Activated T-cell treated with anti-CD3 and anti-CD28 coated beads, Interleukin-2, amount 50 U/mL, for 48 hours (primary cell): ENCODE measurements at places on chromosomes 7 and 10.

DNA sequence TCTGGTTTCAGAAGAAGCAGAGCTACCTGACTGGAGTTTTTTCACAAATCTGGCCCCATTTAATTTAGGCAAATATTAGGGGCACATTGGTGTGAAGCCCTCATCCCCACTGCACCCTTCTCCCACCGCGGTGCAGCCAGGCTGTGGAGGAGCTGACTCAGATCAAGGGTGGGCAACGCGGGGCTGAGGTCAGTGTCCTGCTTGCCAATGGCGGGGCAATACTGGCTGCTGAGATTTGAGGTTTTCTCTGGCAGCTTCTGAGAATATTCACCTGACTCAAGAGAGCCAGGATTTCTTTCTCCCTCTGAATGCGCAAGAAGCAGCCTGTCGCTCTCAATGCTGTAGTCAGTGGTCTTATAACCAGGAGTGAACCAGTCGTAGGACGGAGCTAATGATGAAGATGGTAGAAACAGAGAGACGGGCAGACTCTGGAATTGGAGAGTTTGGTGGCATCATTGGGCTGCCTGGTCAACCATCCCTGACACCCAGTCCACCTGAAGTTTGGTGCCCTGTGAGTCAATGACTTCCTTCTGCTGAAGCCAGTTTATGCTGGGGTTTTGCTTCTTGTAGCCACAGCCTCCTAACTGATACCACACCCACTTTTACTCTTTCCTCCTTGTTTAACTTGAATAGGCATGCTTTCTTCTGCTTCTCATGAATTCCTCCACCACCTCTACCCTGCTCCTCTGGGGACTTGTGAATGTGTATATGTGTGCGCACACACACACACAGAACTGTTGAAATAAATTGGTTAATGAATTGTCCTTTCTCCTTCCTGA, 123.7 kb upstream of the CTBP2 start:
- no peak for DNase-seq

GRCh38 chr10:10626734-10627133, 390.9 kb upstream of the CELF2 start:
- no peak for DNase-seq

GRCh38 chr10:97553575-97554031, 19.0 kb upstream of the ANKRD2 start:
- peak; percentile 75 for DNase-seq

DNA sequence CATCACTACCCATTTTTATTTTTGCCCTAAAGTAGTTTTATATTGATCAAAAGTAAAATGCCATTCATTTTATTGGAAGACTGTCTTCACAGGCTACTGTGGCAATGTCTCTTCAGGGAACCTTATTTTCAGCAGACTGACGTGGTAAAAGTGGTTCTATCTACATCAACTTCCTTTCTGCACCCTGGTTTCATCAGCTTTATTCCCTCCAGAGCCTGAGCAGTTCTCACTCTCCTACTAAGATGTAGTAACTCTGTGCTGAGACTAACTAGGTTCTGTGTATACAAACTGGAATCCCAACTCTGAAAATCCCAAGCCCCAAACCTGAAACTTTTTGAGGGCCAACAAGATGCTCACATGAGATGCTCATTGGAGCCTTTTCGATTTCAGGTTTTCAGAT, 155.3 kb downstream of the SFMBT2 start:
- DNase-seq = no peak

GRCh38 chr10:49273082-49273465, 25.9 kb upstream of the C10orf71 start:
- DNase-seq = no peak

DNA sequence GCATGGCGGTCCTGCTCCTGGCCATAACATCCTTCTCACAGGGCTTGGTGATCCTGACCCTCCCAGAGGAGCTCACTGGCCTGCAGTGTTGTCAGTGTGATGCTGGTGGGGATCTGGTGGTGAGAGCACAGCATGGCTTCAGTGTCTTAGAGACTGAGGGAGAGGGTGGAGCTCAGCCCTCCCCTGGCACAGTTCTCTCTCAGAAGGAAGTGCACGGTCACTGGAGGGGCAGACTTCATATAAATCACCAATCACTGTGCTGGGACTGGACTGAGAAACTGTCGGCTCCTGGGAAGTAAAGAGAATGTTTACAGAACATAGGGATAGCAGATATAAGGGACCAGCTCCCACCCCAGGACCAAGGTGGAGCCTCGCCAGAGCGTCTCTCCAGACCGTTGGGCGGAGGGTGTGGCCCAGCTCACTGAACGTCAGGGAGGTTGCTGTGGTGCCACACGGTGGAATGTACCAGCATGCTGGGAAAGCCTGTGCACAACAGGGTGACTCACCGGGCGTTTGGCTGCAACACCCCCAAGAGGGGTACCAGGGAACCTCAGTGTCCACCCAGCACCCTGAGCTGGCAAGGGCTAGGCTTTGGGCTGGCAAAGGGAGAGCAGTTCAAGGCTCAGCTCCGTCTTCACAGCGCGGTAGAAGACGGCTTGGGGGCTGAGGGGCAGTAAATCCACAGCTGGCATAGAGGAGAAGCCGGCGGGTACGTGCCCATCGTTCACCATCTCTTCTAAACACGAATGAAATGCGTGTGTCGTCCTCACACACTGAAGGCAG, 8.8 kb upstream of the GET4 start:
- no peak for DNase-seq

DNA sequence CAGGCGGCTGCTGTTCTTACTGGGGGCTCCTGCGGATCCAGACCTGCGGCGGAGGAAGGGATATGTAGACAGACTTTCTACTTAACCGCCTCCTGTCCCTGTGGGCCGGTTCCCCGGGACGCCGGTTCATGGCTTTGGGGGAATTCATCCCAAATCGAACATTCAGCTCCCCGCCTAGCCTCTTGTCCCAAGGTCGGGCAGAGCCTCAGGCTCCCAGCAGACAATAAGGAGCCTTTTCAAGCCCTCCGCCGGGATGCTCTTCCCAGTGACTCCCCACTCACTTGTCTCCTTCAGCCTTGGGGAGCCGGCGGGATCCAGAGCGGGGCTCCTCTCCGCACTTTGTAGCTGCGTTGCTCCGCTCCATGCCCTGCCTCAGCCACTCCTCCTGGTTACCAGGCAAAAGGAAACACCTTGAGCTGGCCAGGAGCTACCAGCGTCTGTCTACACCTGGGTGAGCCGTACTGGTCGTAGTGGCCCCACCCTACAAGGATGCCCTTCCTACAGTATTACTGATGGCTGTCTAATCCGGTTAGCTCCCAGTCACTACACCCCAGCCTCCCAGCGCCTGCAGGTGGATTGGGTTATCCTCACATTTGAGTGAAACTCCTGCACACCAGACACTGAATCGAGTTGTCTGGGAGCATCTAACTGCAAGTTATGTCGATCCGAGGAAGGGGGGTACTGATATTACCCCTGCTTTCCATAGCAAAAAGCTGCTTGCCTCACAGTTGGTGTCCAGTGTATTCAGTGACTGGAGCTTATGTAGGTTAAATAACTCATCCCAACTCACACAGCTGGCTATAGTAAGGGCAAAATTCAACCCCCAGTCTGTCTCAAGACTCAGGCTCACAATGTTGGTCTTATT, at the start of gene C10orf95:
Gene C10orf95, minus strand, starts transcription at position 439 of the 865 bp plus-strand sequence. CDS start 450 bp downstream, outside the sequence.
- DNase-seq = peak; percentile 54

DNA sequence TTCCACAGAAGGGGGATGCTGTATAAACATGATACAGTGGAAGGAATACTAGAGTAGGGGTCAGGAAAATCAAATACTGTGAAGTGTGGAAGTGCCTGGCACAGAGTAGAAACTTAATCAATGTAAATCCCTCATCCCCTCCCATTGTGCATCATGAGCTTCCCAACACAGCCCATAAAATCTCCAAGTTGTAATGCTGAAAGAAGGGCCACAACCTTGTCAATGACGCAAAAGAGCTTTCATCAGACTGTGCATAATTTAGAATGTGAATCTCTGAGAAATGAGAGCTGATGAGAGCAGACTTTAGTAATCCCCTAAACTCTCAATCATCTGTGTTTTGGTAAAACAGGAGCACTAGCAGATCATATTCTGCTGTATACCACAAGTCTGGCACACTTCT, 105.2 kb upstream of the IMMP2L start:
- no peak for DNase-seq

DNA sequence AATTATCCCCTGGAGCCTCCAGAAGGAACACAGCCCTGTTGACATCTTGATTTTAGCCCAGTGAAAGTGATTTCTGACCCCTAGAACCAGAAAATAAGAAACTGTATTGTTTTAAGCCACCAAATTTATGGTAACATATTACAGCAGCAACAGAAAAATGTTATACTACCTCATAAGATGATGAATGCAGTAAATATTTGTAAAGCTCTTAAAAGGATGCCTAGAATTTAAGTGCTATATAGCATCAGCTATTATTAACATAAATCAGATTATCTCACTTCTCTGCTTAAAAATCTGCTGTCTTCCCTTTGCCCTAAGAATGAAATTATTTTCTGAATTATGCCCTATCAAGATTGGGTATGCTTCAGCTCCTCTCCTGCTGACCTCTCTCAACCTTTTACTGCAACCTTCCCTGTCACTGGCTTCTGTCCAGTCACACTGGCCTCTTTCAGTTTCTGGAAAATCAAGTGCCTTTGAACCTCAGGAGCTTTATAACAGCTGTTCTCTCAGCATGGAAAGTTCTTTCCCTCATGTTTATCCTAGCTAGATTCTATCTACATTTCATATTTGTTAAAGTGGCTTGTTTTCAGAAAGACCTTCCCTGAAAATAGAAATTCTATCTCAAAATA, 78.9 kb downstream of the GPR37 start:
- DNase-seq = no peak

- DNase-seq = peak; percentile 30
These were observed 290.3 kb downstream of the TNS3 start for GRCh38 chr7:47291461-47292081.

- DNase-seq = no peak
These were observed 1.6 kb downstream of the SAMD9L start for GRCh38 chr7:93146472-93147141.

GRCh38 chr7:151595702-151596350, 76.1 kb upstream of the RHEB start:
- no peak for DNase-seq

DNA sequence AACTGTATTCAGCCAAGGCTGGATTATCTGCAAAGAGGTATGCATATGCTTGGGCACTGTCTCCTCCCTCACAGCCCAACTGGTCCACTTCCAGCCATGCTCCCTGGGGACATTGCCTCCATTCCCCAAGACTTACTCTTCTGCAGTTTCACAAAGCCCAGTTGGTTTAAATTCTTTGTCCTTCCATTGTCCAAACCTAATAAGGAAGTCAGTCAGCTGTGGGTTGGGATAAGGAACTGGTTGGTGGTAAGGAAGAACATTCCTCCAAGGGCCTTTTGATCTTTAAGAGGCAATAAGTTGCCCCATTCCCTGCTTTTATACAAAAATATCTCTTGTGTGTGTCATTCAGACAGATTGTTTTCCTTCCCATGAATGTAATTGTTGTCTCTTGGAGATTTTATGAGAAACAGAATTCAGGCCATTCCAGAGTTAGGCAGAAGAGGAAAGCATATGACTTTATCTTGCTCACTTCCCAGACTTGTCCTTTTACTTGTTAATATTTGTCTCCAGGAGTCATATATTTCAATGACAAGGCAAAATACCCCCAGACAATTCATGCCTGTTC, 673.7 kb downstream of the SUGCT start:
- DNase-seq = no peak

DNA sequence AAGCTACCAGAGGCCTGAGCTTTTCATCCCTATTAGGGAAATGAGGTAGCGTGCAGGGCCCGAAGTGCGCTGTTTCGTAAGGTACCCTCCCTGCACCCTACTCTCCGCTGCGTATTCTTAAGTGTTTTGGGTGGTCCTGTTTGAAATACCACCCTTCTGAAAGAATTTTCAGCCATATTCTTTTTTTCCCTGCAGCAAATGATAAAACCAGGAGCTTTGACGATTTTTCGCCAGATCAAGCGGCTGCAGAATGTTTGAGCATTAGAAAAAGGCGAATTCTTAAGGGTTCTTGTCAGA, 1.2 kb downstream of the RSBN1L start:
- no peak for DNase-seq

DNA sequence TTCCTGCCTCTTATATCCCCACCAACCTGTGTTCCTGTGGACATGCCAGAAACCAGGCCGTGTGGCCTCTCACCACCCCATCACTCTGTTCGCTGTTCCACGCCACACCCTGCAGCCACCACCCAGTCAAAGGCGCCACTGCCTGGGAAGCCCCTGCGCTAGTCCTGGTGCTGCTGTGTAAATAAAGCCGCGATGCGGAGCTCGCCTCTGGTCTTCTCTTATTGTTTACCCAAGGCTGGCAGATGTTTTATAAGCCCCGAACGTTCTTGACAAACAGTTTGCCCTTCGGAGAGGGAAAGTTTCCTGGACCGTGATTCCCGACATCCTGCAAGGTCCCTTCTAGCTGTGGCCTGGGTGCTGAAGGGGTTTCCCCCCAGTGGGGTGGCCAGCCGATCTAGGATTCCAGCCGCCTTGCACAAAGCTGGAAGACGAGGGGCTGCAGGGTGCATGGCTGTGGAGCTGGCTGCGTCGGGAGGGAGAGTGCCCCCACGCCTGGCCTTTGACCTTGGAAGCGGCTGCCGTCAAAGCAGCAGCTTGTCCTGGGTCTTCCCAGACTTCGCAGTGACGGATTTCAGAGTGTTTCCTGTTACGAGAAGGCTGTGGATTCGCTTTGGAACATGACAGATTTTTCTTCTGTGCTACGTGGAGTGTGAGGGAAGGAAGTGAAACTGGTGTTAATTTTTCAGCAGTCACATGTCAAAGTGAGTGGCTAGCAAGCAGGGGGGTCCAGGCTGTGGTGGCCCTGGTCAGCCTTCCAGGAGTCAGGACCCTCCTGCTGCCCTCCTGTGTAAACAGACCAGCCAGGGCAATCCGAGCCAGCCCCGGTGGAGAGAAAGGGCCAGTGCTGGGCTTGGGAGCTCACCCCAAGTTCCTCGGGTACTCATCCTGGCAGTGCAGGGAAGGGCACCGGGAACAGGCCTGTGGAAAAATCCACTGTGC, 61.6 kb downstream of the LHPP start:
- DNase-seq = no peak

DNA sequence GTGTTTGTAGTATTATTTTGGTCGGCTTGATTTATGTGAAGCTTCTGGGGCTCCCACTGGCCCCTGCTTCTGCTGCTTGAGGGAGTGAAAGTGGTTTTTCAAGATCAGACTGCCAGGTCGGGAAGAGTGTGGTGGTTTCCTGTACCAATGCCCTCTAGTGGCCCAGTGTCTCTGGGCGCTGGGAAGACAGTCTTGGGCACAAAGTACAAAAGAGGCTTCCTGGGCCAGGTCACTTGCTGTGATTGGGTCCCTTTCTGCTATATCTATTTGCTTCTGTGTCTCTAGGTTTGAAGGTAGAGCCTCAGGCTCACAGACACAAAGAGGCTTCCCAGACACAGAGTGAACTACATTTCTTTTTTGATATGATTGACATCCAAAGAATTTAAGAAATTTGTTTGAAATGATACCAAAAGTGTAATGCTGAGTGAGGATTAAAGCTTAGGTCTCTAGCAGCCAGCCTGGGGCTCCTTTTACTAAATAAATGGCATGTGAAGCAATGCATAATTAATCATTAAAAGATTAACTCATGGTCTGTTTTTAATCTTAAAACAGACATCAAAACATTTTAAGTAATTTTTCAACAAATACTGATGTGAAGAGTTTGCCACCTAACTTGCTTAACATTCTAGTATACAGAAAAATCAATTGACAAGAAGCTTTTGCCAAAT, 36.3 kb downstream of the ABCB1 start:
- DNase-seq = peak; percentile 41

- no peak for DNase-seq
These were observed 20.5 kb upstream of the COL1A2 start for GRCh38 chr7:94374231-94374630.
